ENCODE measurements at places on chromosomes 7 and 10. TPM values are rescaled to one million over a fixed set of nuclear protein-coding genes. Genes with fewer than 3 reads are reported as not detected.
A peak's percentile ranks its signal among the peaks of the same experiment; 100 is the strongest.

DNA sequence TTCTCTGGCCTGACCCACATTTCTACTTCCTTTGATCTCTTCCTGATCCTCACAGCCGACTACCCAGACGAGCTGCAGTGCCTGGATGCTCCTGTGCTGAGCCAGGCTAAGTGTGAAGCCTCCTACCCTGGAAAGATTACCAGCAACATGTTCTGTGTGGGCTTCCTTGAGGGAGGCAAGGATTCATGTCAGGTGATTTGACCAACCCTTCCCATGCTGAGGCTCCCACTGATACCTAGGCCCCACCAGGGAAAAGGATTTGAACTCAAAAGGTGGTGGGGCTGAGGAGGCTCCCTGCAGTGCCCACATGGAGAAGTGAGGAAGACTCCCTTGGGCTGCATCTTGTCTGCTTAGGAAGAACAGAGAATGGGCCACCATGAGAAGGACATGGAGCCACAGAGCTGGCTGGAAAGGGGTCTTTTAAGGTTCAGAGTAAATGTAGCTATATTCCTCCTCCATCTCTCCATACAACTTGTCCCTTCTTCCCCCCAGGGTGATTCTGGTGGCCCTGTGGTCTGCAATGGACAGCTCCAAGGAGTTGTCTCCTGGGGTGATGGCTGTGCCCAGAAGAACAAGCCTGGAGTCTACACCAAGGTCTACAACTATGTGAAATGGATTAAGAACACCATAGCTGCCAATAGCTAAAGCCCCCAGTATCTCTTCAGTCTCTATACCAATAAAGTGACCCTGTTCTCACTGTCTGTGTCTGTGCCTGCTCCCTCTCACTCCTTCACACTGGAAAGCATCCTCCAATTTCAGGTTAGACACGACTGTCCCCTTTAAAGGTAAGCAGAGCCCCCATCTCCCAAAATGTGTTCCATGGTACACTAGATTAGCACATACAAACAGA is 3.3 kb downstream of the PRSS1 start:
- H3K36me3 ChIP-seq: no peaks in the 10 kb centered on the region
- no peaks in the 10 kb centered on the region for H3K4me1 ChIP-seq
- no peak for DNase-seq
- H3K27ac ChIP-seq: no peak overlapping the region
- H3K4me3 ChIP-seq: no peak overlapping the region

Gene LRIT1
- not detected for total RNA-seq

Gene ANXA8L1
- not detected for total RNA-seq

DNA sequence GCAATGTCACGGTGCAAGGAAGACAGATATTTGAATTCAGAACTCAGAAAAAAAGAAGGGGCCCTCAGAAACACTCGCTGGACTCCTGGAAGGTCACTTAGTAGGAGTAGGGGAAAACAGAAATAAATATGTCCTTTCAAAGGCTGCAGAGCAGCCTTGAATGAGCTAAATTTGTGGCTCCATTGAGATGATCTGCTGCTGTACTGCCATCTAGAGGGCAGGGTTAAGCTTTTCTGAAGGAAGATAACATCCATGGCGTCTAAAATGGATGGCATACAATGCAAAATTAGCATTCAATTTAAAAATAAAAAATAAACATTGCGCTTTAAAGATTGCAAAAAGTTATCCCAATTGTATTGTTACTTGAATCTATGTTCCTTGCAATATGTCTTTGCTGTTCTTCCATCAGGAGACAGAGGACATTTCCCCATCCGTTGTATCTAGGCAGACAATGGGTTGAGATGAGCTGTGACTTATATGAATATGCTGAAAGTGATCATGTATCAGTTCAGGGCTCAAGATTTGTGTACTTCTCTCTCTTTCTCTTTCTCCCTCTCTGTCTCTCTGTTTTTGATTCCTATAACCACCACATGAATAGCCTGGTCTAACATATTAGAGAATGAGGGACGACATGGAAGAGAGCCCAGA is 642.2 kb downstream of the SH2D4B start:
- peak; percentile 10 for DNase-seq
- H3K27ac ChIP-seq: no peak overlapping the region
- no peaks in the 10 kb centered on the region for H3K27me3 ChIP-seq
- no peak overlapping the region for H3K4me3 ChIP-seq
- H3K4me1 ChIP-seq: no peaks in the 10 kb centered on the region

- no peaks in the 10 kb centered on the region for H3K36me3 ChIP-seq
- H3K27me3 ChIP-seq: no peaks in the 10 kb centered on the region
- H3K27ac ChIP-seq: no peak overlapping the region
- no peak for DNase-seq
These were observed 18.6 kb downstream of the RABGEF1 start for GRCh38 chr7:66758950-66759628.

GRCh38 chr10:132265890-132266496 is 41.8 kb downstream of the STK32C start:
- H3K27me3 ChIP-seq: no peaks in the 10 kb centered on the region
- no peaks in the 10 kb centered on the region for H3K36me3 ChIP-seq
- H3K27ac ChIP-seq: no peak overlapping the region
- DNase-seq: no peak
- no peak overlapping the region for H3K4me3 ChIP-seq
- no peaks in the 10 kb centered on the region for H3K4me1 ChIP-seq

Gene CNNM1
- 0.41 TPM for total RNA-seq

DNA sequence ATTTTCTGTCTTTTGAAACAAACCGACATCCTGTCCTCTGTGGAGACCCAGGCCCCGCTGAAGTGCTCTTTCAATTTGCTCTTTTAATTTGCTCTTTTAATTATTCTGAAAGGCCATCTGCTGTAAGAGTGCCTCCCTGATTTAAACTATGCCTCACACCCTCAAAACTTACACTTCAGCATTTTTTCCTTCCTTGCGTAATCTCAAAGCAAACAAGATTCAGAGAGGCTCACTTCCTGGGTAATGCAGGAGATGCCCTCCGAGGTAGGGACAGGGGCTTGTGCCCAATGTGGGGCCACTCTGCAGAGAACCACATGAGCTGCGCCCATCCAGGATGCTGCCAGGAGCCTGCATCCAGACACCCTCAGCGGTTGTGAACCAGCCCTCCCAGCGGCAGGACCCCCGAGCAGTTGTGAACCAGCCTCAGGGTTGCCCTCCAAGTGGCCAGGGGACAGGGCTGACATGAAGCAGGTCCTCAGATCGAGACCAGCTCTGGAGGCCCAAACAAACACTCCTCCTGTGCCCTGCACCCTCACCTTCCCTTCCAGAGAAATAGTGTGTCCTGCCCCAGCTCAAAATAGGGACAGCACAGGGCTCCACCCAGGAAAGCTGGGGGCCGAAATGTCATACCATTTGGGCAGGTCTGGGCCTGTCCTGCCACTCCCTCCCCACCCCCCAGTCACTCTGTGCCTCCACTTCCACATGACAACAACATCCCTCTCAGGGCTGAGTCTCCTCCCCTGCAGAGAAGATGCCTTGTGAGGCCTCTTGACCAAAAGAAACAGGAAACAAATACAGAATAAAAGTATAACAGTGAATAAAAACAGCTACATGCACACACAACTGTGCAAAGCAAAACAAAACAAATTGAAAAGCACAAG is 190.4 kb downstream of the PTPRN2 start:
- no peaks in the 10 kb centered on the region for H3K36me3 ChIP-seq
- H3K4me1 ChIP-seq: peaks cover 7% of the 10 kb centered on the region
- no peak overlapping the region for H3K4me3 ChIP-seq
- no peaks in the 10 kb centered on the region for H3K27me3 ChIP-seq
- DNase-seq: no peak
- H3K27ac ChIP-seq: no peak overlapping the region

DNA sequence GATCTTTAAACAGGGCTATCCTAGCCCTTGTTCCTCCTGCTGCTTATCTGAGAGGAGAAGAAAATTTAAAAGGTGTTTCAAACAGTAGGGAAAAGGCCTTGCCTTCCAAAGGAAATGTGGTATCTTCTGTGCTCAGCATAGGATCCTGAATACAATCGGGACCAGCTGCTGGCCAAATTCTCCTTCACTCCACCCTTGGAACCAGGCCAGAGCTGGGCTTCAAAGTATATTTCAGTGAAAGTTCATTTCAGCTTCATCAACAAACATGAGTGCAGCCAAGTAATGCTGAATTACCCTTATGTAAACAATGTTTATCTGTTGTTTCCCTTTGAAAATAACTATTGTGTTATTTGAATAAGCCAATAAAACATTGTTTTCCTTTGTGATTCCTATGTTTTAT is 146.5 kb upstream of the MEOX2 start:
- DNase-seq: peak; percentile 49
- H3K4me1 ChIP-seq: no peaks in the 10 kb centered on the region
- H3K4me3 ChIP-seq: no peak overlapping the region
- no peak overlapping the region for H3K27ac ChIP-seq
- no peaks in the 10 kb centered on the region for H3K36me3 ChIP-seq

GRCh38 chr7:93943816-93944540 is 22.4 kb downstream of the GNG11 start:
- H3K4me1 ChIP-seq: no peaks in the 10 kb centered on the region
- H3K27me3 ChIP-seq: no peaks in the 10 kb centered on the region
- H3K36me3 ChIP-seq: no peaks in the 10 kb centered on the region
- H3K4me3 ChIP-seq: no peak overlapping the region

DNA sequence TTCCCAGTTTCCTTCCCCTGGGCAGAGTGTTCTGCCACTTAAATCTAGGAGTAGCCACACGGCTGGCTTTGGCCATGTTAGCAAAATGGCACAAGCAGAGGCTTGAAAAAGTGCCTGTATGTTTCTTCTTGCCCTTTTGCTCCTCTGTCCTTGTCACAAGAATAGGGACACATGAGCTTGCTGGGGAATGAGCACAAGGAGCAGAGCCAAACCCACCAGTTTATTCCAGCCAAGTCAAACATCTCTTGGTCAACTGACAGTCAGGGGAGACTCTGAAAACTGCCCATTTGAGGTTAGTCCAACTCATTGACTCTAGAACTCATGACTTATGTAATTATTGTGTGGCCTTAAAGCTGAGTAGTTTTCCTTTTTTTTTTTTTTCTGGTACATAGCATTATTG is 739.7 kb upstream of the FZD8 start:
- no peak overlapping the region for H3K27ac ChIP-seq
- no peaks in the 10 kb centered on the region for H3K4me1 ChIP-seq
- DNase-seq: no peak
- H3K4me3 ChIP-seq: no peak overlapping the region
- no peaks in the 10 kb centered on the region for H3K27me3 ChIP-seq
- no peaks in the 10 kb centered on the region for H3K36me3 ChIP-seq

All from transverse colon (tissue), 4 donors.